ENCODE measurements at places on chromosomes 7 and 10.
A peak's percentile ranks its signal among the peaks of the same experiment; 100 is the strongest.

DNA sequence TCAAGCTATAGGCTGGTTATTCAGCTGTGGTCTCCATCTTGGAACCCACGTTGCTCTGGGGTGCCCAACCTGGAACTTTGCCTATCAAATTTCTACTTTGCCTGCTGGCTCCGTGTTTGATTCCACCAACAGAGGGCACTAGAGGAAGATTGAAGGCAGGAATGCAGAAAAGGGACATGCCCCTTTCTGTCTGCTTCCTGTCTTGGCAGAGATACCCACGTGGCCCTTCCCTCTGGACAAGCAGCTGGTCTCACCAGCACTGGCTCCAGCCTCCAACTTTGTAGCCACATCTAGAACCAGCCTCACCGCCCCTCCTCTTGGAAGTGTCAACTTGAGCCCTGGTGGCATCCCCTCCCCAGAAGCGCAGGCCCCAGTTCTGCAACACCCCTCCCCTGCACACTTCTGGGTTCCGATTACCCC is 52.1 kb upstream of the ZNF438 start:
- DNase-seq = peak; percentile 59

GRCh38 chr7:99028261-99028973 is 115.5 kb downstream of the SMURF1 start:
- no peak for DNase-seq

DNA sequence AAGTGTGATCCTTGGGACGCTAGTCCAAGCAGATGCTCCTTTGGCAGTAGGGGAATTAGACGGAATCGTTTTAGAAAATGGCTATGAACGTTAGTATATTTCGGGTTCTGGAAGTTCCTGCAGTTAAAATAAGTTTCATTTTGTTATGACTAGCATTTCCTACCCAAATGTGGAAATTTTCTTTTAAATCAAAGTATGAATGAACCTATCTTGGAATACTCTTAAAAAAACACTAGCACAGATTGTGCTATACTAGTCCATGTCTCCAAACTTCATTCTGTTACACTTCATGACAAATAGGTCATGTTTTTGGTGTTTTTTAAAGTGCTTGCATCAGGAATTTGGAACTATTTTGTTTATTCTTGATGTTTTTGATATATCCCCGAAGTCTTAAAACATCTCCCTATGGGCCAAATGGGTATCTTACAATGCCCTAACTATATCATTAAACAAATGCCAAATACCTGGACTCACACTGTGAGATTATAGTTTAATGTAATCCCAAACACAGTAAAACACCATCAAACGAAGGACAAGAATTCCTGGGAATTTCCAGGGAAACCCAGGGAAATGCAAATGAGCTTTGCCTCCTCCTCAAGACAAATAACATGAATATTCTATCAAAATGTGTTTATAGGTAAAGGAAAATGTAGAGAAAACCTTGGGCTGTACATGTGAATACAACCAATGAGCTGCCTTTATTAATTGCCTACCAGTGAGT is 75.9 kb upstream of the PTPRZ1 start:
- no peak for DNase-seq

GRCh38 chr10:114199239-114199638 is 20.1 kb downstream of the TDRD1 start:
- DNase-seq = no peak

- DNase-seq = no peak
Observed at GRCh38 chr7:81260152-81260551, 341.3 kb upstream of the SEMA3C start.
